Testis (tissue), 5 donors: ENCODE measurements at places on chromosomes 6 and 20. TPM values are rescaled to one million over a fixed set of nuclear protein-coding genes. Genes with fewer than 3 reads are reported as not detected.

IRAK1BP1 gene
- 16.0 TPM for total RNA-seq

TCP11 gene
- total RNA-seq, result 639 TPM

ASF1A gene
- total RNA-seq, result 16.6 TPM

C6orf58 gene
- not detected for total RNA-seq

SKIC2 gene
- 59.2 TPM for total RNA-seq

EDN3 gene
- total RNA-seq, result 2.9 TPM

GRM1 gene
- total RNA-seq, result 5.6 TPM

TRIM38 gene
- 5.3 TPM for total RNA-seq

PBOV1 gene
- total RNA-seq, result not detected

ARHGAP18 gene
- 23.8 TPM for total RNA-seq

SCP2D1 gene
- 20.1 TPM for total RNA-seq

EPB41L1 gene
- 65.3 TPM for total RNA-seq

DNA sequence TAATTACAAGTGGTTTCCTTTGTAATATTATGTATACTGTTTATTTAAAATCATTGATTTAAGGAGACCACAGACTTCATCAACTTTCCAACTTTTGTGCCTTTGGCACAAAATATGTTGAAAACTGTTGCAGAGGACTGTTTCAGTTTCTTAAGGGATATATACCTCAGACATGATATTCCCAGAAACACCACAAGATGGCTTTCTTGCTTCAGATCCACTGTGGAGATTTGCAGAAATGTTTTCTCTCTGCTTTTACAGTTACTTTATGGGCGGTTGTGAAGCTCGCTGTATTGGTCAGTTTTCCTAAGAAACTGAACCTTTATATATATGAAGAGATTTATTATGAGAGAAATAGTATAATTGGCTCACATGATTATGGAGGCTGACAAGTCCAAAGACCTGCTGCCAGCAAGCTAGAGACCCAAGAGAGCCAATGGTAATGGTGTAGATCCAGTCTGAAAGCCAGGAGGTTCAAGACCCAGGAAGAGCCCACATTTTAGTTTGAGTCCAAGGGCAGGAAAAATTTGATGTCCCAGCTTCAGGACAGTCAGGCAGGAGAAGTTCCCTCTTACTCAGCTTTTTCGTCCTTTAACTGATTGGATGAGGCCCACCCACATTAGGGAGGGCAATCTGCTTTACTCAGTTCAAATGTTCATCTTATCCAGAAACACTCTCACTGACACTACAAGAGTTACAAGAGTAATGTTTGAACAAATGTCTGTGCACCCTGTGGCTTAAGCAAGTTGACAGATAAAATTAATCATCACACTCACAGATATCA lies 12.8 kb downstream of the ME1 start:
- DNase-seq, result no peak

- no peak for DNase-seq
Measured at GRCh38 chr6:154210678-154211077, 145.9 kb downstream of the IPCEF1 start.

DNA sequence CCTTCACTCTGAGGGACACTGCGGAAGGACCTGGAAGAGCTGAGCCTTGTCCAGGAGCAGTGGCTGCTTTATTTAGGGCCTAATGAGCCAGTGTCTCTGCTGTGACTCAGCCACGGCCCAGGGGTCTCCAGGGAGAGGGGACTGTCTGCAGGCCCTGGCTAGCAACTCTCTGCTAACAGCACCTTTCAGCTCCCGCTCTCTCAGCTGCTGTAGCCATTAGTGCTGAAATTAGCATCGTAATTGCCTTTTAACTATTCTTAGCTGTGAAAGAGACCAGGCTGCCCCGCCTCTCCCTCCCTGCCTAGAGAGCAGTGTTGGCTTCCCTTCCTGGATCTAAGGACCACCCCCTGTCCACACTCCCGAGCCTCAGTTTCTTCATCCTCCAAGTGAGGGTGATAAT lies 53.1 kb upstream of the SLC32A1 start:
- no peak for DNase-seq

GRCh38 chr6:123503619-123504018 lies 133.1 kb downstream of the TRDN start:
- DNase-seq, result no peak

- DNase-seq, result no peak
Measured at GRCh38 chr6:74993136-74993535, 212.7 kb downstream of the COL12A1 start.

DNA sequence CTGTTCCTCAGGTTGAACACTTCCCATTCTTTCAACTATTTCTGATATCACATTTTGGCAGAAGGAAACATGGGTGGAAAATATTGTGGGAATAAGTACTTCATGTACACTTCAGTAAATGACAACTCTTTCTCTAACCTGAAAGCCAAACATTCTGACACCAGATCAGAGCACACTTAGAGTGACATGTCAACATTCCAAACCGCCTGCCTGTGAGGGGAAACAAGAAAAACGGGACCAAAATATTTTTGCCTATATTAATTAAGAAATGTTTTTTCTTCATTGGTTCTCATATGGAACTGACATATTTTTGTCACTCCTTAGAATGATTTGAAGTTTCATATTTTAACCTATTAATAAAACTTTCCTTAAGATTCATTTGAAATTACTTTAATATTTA lies 483.1 kb downstream of the MAFB start:
- DNase-seq, result no peak

DNA sequence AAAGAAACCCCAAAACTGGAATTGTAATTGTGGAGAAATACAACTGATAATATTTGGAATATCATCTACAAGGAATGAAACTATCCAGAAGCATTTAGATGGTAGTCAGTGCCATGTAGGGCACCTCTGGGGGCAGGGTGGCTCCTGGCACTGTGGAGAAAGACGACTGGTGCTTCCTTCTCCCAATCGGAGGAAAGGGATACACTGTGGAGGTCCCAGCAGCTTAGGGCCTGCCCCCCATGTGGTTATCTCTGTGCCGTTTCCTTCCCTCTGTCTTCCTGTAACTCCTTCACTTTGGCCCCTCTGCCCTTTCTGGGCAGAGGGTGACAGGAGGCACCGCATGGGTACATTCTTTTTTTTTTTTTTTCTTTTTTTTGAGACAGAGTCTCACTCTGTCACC lies 178.4 kb downstream of the MTHFD1L start:
- DNase-seq, result no peak

DNA sequence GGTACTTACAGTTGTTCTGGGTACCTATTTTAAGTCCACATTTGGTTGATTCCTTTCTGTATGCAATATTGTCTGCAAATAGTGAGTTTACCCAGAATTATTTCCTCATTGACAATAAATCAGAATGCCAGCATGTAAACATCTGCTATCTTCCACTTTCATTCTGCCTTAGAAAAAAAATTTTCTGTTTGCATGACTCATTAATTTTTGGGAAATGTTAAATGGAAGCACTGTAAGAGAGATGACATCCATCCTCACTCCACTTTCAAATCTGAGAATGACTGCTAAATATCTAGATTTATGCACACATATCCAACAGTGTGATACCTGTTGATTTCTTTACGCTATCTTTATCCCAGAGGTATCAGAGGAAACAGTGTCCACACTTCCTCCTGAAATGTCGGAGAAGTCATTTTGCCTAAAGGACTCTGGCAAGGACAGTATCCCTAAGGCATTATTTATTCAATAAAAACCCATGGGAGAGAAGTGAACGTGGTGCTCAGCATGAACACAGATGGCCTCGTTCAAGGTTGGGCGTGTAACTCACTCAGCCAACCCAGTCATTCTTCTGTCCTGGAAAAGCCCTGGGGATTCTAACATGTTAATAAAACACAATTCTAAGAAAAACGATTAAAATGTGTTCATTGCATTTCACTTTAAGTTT lies 780.9 kb downstream of the QKI start:
- no peak for DNase-seq

DNA sequence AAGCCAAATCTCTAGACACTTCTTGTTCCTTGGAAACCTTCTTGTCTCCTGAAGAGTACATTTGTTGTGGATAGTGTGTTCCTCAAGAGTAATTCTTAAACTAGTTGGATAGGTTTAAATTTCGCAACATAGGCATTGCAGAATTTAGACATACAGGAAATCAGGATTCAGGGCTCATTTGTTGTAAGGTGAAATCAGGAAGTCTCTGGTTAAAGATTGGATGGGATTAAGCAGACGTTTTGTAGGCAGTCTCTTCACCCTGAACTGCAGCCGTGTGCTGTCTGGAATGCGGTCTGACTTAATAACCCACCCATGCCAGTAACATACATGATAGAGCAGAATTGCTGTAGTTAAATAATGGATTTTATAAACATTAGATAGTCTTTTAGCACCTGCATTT lies 21.7 kb downstream of the HIVEP1 start:
- no peak for DNase-seq

- no peak for DNase-seq
Measured at GRCh38 chr6:55676736-55677135, 97.7 kb upstream of the HMGCLL1 start.

GRCh38 chr6:132797951-132798868 lies at the start of gene SLC18B1:
Gene SLC18B1 (minus strand): TSS chr6:132798637. CDS start chr6:132798456, 181 bp downstream.
- DNase-seq, result peak; percentile 58

DNA sequence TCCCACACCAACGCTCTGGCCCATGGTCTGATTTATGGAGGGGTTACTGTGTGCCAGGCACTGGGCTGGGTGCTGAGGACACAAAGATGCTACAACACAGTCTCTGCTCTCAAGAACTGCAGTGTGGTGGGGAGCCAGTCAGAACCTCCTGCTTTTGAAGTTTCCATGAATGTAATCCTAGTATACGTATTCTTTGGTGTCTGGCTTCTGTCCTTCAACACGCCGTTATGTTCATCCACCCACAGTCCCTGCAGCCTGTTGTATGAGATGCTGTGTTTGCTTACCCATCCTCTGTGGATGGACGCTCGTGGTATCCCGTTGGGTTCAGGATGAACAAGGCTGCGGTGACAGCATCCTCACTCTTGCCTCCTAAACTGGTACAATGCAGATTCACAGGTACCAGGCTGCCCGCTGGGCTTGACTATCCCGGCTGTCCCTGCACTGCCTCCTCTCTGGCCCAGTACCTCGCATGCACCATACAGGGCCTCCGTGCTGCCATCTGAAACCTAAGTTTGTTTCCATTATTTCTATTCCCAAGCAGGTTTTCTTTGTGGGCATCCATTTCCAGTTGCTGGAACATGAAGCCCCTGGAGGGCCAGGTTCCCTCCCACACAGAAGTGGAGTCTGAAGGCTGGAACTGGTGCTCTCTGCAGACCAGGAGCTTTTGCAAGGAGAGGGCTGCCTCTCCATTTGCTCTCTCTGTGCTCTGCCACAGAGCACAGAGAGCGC lies 364.5 kb downstream of the ZFAND3 start:
- peak; percentile 9 for DNase-seq

- no peak for DNase-seq
Measured at GRCh38 chr6:157069585-157069984, 253.7 kb downstream of the TMEM242 start.

DNA sequence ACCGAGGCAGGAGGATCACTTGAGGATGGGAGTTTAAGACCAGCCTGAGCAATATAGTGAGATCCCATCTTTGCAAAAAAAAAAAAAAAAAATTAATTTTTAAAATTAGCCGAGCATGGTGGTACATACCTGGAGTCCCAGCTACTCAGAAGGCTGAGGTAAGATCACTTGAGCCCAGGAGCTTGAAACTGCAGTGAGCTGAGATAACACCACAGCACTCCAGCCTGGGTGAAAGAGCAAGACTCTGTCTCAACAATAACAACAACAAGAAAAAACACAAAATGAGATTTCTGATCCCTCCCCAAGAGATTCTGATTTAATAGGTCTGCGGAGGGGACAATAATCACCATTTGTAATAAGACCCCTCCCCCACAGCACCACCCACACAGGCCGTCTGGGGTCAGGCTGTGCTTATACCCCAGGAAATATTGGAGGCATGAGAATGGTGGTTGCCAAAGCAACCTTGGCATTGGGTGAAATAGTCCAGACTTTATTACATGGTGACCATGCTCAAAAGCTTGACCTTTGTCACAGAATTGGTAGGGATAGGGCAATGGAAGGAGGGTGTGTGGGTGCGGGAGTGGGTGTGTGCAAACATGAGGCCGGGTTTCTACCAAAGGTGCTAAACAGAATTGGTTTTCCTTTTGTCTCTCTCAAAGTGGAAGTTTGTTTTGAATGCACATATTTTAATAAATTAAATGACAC lies 24.4 kb upstream of the ADTRP start:
- no peak for DNase-seq

DNA sequence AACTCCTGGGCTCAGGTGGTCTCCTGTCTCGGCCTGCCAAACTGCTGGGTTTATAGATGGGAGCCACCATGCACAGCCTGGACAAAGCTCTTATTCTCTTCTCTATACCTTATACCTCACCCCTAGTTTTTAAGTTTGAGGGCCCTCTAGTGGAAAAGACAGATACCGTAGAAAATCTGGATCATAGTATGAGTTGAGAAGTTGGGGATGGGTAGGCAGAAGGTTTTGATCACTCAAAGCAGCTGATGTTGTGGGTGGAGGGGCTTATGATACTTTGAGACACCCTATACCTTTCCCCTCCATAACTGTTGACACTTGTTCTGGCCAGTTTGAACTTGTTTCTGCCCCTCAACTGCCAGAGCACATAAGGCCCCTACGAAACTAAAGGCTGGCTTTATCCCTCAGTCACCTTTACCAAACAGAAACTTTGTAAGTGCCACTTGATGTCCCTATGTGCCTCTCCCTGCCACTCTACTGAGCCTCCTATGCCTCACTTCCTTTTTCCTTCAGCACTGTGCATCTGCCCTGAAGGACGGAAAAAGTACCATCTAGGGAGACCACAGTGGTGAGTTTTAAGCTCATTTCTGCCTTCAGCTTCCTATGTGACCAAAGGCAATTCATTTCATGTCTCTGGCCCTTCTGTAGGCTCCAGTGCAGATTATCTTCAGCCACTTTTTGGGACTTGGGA lies 28.6 kb downstream of the RALY start:
- DNase-seq, result no peak
